ENCODE measurements at places on chromosomes 3 and 15.

GRCh38 chr3:134929976-134930375 lies 134.9 kb downstream of the EPHB1 start:
- DNase-seq = no peak

DNA sequence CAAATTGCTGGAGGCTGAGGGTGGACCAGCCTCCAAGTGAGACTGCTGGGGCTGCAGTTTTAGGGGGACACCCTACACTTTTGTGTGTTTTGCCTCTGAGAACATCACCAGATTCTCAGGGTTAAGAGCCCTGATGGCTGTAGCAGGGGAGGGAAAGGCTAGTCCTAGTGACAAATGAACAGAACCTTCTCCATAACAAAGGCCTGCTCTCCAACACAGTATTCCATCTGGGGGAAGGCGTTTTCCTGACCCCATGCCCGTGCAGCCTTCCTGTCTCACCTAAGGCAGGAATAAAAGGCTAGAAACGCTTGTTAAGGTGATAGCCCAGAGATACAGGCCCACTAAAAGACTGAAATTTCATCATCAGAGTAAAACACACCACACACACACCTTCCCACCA lies 50.2 kb upstream of the NSMCE3 start:
- no peak for DNase-seq

DNA sequence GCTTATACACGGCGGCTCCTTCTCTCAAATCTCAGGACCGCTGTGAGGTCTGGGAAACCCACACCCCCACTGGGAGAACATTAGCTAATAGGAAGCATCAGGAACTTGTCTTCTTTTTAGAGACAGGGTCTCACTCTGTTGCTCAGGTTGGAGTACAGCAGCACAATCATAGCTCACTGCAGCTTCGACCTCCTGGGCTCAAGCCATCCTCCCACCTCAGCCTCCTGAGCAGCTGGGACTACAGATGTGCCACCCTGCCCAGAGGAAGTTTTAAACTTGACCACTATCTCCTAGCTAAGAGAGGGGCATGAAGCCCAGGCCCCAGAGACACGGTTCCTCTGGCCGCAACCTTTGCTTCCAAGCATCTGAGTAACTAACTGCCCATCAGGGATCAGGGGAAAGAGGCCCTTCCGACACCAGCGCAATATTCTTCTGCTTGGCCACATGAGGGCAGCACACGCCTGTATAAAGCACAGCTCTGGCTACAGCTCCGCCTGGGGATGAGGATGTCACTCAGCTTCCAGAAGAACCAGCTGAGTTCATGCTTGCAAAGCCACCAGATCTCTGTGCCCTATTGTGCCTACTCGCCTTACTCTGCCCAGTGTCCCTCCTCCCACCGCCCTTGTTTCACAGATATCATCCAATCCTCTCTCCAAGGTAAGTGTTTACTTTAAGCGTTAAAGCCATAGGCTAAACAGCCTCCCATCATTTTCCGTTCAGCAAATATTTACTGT lies 57.6 kb upstream of the SLC6A11 start:
- DNase-seq = peak; percentile 40

- DNase-seq = no peak
Observed at GRCh38 chr3:125052624-125053303, 3.0 kb downstream of the HEG1 start.

- DNase-seq = no peak
Observed at GRCh38 chr3:61505197-61505596, 56.2 kb upstream of the PTPRG start.

- no peak for DNase-seq
Observed at GRCh38 chr3:195135917-195136316, 135.0 kb downstream of the XXYLT1 start.

DNA sequence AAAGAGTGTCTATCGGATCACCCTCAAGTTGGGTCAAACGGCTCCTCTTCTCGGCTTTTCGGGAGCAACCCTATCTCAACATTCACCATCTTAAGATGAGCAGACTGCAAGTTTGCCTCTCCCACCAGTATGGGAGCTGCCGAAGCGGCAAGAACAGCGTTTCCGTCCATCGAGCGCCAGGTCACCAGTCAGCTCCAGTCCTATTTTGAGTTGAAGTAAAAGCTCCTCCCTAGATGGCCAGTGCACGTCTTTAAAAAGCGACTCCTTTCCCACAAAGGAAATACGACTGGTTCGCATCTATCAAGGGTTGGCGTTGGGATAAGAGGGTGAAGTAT lies 369 bp upstream of the U2SURP start:
- no peak for DNase-seq

DNA sequence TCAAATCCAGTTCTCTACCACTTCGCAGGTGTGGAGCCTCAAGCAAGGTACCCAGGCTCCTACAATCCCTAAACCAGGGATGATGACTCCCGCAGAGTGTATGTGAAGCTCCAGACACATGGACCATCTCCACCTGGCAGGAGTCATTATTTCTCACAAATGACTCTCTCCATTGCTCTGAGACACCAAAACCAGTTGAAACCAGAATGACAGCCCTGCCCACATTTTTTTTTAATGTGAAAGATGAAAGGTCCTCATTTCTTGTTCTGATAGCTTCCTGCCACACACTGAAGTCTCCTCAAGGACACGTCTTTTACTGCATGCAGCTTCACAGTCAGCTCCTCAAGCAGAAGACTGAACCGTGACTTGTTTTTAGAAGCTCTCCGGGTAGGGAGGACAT lies 61.4 kb upstream of the ZBTB38 start:
- DNase-seq = no peak

- peak; percentile 18 for DNase-seq
Observed at GRCh38 chr3:26712211-26713026, 89.8 kb downstream of the LRRC3B start.

DNA sequence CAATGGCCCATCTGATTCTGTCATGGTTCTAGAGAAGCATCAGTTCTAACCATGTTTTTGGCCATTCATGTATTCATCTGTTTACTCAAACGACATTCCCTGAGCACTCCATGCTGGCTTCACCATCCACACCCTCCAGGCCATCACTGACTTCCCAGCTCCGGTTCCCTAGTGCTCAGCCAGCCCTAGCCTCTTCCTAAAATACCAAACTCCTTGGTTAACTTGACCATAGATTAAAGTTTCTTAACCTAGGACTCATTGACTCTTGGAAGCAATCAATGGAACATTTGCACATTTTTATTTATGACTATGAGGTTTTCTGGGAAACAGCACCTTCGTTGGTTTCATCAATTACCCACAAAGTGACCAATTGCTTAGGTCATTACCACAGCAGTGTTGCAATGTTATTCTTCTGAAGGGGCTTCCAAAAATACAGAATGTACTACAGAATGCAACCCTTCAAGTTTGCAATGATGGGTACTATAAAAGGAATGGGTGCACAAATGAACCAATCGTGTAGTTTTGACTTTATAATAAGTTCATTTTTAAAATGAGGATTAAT lies 27.2 kb upstream of the SLC25A36 start:
- DNase-seq = no peak

All from NCI-H1092 (cell line).